D341Med (cell line): ENCODE measurements at places on chromosomes 2 and 18.

GRCh38 chr18:22286585-22286984 lies 117.2 kb downstream of the GATA6 start:
- DNase-seq = no peak

DNA sequence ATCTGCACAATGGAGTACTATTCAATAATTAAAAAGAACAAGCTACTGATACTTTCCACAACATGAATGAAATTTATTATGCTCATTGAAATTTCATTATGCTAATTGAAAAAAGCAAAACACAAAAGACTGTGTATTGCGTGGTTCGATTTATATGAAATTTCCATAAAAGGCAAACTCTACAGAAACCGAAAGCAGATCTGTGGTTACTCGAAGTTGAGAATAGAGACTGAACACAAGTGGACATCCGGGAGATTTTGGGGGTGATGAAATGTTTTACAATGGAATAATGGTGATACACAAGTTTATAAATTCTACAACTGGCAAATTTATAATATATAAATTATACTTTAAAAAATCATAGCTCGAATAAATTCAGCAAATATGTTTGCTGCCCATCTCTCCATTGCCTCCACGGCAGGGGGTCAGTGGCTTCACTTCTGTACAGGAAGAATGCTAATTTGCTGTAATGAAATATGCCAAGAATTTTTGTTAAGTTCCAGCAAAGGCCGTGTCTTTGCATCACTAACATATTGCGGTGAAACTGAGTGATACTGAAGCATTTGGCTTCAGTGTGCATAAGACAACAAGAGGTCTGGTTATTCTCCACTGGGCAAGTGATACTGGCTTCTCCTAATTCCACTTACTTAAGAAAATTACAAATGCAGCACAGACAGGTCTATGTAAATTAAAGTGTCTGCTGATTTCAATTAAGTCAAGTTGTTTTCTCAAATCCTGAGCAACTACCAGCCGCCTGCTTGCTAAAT lies 96.7 kb downstream of the TMEM163 start:
- DNase-seq = no peak

- DNase-seq = no peak
Measured at GRCh38 chr2:126467367-126468054, 188.4 kb upstream of the GYPC start.

DNA sequence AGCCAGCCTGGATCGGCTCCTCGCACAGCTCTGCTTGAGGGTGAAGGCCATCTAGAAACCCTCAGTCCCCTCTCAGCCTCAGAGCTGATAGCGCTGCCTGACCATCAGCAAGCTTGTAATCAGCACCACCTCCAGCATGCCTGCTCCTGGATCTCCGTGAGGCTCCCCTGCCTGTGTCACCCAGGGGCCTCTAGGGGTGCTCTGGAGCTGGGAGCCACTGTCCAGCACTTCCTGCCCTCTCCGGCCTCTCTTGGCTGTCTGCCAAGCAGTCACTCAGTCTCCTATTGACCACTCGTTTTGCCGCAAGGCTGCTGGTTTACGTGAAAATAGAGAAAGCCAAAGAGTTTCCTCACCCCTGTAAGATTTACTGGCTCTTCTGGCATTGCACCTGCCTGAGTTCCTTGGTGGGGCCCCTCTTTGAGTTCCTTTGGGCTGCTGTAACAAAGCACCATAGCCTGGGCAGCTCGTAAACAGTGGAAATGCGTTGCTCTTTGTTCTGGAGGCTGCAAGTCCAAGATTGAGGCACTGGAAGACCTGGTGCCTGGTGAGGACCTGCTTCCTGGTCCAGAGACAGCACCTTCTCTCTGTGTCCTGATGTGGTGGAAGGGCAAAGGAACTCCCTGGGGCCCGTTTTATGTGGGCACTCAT lies 17.9 kb downstream of the CAPN10 start:
- DNase-seq = peak; percentile 49

GRCh38 chr18:39348757-39349156 lies 1783.2 kb upstream of the CELF4 start:
- DNase-seq = no peak

DNA sequence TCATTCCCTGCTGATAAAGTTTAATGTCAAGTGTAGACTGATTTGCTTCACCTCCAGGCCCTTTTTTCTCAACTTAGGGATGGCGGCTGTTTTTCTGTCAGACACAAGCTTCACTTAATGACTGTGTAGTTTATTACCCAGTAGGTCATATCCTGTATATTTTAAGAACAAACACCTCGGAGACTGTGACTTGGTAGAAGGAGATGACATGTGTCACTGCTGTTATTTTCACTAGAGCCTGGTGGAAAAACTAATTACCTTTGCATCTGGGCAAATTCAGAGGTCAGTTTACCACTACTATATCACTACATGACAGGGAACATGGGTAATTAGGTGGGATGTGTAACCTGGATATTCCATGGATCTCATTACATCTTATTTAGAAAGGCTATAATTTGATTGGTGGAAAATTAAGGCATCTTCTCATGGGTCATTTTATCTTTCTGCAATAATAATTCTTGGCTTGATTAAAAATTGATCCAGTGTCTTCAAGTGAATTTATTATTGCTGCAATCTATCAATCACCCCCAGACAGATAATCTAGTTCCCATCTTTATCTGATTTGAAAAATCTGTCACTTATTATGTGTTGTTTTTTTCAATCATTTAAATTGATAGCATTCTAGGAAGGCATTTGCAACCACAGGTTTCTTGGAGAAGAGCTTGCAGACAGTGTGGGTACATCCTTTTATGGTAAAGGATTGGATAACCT lies 353.8 kb upstream of the SPRED2 start:
- DNase-seq = no peak

DNA sequence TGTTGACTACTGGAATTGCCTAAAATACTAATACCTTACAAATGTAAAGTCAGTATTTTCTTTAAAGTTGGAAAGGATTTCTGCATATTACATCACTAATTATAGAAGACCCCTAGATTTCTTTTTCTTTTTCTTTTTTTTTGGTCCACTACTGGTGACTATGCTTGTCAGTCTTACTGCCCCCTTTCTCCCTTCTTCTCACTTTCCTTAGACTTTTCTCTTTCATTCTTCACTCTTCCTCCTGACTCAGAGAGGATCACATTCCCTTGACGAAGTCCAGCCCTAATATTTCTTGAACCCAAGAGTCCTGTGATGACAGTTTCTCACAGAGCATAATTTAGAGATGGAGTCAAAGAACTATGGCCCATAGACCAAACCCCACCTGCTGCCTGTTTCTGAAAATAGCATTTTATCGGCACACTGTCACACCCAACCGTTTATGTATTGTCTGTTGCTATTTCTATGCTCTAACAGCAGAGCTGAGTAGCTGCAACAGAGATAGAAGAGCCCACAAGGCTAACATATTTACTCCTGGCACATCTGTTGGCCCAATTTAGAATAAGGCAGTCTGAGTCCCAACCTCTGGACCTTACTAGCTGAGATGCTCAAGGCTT lies 40.6 kb upstream of the RIOK3 start:
- no peak for DNase-seq

GRCh38 chr2:206716623-206717022 lies 1.6 kb downstream of the DYTN start:
- no peak for DNase-seq

DNA sequence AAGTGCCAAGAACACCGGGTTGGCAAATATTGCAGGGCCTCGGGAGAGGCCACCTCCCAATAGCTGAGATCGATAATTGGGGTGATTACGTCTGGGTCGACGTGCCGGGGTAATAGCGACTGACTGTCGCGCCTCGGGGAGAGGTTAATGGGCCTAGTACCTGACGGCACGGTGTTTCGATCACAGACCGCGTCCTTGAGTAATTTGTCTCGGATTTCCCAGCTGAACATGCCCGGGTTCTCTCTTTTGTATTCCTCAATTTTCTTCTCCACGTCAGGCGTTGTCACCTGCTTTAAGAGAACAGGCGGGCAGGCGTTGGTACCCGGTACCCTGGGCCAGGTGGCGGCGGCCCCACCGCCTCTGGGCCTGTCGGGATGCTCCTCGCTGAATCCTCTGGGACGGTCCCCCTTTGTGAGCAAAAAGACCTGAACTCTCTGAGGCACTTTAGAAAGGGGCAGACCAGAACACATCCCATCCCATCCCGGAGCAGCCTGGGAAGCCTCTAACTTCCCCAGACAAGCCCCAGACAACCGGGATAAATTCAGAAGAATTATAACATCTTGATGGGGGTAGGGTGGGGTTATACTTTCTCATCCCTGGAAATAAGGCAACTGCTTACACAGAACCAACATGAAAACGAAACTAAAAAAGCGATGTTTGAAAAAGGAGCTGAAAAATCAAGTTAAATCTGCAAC lies 3.3 kb downstream of the PAX3 start:
- no peak for DNase-seq

GRCh38 chr2:191522478-191523120 lies 155.3 kb upstream of the NABP1 start:
- no peak for DNase-seq

GRCh38 chr2:33521791-33522281 lies 45.4 kb downstream of the RASGRP3 start:
- DNase-seq = no peak

- no peak for DNase-seq
Measured at GRCh38 chr2:216059233-216059834, 22.3 kb downstream of the PECR start.

DNA sequence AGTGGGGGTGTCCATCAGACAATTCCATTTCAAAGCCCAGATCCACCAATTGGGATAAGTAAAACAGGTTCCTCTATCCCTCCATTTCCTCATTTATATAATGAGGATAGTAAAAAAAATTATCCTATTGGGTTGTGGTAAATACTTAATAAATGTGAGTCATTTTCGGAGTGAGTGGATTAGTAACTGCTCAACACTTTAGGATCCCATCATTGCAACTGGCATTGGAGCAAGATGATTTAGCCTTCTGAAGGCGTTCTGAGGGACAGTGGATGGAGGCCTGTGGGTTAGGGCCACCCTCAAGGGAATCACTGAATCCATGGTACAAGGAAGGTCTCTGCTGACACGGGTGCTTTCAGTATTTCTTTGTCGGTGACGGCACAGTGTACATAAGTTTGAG lies 108.6 kb upstream of the FZD7 start:
- no peak for DNase-seq

GRCh38 chr2:8455236-8456150 lies 226.4 kb upstream of the ID2 start:
- no peak for DNase-seq

DNA sequence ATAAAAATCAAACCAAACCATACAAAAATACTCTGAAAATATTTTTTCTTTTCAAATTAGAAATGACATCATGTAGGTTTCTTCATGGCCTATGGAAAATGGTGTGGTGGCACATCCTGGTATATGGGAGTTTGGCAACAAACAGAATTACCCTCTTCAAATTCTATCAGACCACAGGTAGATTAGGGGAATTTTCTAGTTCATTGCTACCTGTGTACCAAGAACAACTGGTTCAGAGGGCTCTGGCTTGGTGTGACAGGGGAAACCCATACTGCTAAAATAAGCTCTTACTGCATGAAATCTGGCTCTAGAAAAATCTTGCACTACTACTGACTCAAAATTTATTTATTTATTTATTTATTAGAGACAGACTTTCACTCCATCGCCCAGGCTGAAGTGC lies 63.4 kb upstream of the PELI1 start:
- no peak for DNase-seq

DNA sequence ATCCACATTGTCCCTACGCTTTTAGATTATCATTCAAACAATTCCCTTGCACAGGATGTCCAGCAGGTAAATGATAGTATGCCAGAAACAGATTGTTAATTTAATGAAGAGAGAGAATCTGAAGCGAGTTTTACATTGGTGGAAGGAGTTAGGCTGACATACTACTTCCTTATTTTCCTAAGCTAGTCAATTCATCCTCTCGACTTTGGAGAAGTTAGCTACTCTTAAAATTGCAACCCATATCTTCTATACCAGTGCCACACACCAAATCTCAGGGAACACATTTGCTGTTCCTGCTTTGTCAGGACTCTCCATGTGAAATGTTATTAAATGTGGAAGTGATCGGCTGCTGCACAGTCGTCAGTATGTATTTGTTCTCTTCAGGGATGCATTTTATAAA lies 249.2 kb downstream of the NAPG start:
- no peak for DNase-seq

DNA sequence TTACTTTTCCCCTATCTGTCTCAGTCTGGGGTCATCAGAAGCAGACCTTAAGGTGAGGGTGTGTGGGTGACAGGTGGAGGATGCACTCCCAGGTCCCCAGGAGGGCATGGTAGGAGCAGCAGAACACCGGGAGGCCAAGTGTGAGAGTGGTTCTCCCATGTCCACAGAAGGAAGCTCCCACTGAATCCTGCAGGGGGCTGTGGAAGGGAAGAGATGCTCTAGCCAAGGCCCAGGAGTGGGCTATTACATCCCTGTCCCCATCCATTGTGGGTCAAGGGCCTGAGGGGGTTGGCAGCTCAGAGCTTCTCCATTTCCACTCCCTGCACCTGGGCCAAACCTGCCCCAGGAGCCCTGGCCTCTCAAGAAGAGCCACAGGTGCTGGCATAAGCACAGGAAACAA lies 86.4 kb upstream of the KCNE4 start:
- DNase-seq = no peak

GRCh38 chr2:130790804-130791616 lies 35.7 kb downstream of the AMER3 start:
- DNase-seq = no peak

- no peak for DNase-seq
Measured at GRCh38 chr2:108145557-108146326, 94.0 kb upstream of the SULT1C3 start.

- no peak for DNase-seq
Measured at GRCh38 chr2:160428405-160428763, 65.2 kb downstream of the RBMS1 start.

DNA sequence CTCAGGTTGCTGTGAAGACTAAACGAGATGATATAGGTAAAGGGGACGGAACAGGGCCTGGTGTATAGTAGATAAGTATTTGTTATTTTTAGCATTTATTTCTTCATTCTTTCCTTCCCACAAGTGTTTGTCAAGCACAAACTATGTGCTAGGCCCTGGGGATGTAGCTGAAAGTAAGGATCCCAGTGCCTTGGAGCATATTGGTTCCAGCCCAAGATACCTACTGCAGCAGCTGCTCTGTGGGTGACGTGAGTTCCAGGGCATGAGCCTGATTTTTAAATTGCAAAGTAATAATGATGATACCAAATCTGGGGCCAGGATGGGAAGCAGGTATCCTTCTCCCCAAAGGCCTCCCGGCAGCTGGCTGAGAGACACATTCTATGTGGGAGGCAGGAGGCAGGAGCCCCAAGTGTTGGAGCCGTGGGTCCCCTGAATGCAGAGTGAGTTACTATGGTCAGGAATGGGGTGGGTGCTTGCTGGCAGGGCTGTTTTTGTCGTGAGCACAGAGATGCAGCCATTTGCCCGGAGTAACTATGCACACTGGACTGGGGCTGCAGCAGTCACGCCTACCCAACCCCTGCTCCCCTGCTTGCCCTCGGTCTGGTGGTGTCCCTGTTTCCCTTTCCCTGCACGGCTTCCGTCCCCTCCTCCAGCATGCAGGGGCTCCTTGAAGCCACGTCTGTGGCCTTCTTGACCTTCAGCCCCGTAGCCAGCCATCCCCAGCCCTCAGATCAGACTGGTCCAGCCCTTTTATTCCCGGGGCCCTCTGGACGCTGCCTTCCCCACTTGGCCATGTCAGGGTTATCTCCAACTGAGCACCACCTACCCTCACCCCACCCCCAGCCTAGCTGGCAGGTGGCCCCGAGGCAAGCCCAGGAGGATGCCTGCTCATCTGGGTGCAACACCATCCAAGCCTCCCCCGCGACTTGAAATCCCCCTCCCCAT lies 52.4 kb downstream of the INHBB start:
- no peak for DNase-seq
